ENCODE measurements at places on chromosomes 7 and 10. TPM values are rescaled to one million over a fixed set of nuclear protein-coding genes. Genes with fewer than 3 reads are reported as not detected.

PNLIPRP3 gene
- not detected for total RNA-seq

TMEM229A gene
- not detected for total RNA-seq

MEIG1 gene
- not detected for total RNA-seq

PDZD7 gene
- total RNA-seq: 0.52 TPM

SSC4D gene
- 0.37 TPM for total RNA-seq

TMEM270 gene
- total RNA-seq: not detected

SAMD9 gene
- 4.8 TPM for total RNA-seq

CDNF gene
- total RNA-seq: 0.69 TPM

VSTM2A gene
- not detected for total RNA-seq

RTKN2 gene
- total RNA-seq: 4.0 TPM

MYOF gene
- 488 TPM for total RNA-seq

C10orf62 gene
- total RNA-seq: 0.12 TPM

ST8SIA6 gene
- total RNA-seq: 0.57 TPM

HABP2 gene
- not detected for total RNA-seq

FFAR4 gene
- total RNA-seq: not detected

ORAI2 gene
- 3.6 TPM for total RNA-seq

NPFFR1 gene
- not detected for total RNA-seq

GALNT17 gene
- 3.1 TPM for total RNA-seq

EBLN1 gene
- total RNA-seq: not detected

All from NCI-H460 (cell line).